ENCODE measurements at places on chromosomes 2 and 18.

GRCh38 chr2:70871398-70872211 is 36.0 kb upstream of the CD207 start:
- DNase-seq = peak; percentile 73

DNA sequence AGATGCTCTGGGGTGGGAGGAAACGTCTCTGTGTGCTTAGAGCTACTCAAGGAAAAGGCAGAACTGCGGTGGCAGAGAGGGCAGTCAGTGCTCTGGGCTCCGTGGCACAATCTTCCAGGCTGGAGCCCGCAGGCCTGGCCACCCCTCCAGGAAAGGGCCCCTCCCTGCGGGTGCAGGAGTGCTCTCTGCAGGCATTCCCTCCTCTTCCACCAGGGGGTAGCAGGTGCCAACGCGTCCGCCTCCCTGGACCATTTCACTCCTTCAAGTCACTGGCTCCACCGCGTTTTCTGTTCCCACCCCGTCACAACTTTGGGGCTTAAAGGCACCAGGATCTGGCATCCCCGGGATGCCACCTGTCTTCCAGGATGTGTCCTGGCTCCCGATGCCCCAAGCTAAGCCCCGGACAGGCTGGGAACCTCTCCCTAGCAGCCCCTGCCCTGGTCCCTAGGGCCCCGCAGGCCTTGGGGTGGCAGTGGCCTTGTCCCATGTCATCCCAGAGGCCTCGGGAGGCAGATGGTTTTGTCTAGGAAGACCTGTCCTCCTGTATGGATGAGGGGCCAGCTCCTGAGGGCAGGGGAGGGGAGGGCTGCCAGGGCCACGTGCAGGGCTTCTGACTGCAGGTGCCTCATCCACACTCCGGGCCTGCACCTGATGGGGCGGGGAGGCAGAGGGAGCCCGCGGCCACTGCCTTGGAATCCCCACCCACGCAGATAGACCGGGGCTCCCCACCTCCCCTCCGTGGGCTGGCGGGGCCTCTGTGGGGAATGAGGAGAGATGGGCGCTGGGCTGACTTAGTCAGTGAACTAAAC is 26.4 kb downstream of the KCNIP3 start:
- no peak for DNase-seq

DNA sequence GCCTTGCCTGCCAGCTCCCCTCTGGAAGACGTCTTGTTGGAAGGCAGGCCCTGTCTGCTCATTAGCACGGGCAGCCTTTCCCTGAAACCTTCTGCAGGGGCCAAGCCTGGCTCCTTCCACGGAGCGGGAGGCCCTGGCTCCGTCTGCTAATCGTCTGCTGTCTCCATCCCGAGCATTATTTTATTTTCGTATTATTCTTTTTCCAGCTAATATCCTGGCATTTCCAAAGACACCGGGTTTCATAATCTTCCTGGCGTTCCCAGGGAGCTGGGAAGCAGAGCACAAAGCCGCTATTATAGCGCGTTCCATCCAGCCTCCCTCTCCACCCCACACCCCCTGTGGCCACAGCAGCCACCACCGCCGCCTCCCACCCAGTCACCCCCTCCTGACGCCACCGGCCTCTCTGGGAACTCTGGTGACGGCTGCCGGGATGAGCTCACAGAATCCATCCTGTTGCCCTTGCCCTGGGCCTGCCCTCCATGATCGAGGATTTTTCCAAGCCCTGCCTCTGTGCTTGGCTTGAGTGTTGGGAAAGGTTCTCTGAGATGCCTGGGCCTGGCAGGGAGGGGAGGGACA is 125.5 kb downstream of the DYSF start:
- DNase-seq = no peak

DNA sequence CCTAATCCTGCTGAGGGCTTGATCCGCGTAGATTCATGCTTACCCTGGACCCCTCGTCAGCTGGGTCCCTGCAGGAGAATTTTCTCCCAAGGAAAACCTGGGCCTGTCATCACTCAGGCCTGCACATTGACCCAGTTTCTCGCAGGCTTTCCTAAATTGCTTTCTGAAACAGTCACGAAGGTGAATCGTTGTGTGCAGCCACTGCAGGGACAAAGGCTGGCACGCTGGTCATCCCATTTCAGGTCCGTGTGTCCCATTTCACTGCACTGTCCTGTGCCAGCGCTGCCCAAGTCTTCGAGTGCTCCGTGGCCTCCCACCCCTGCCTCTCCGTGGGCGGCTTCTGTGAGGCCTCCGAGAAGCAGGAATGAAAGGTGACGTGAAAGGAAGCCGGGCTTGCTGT is 62.8 kb upstream of the YWHAQ start:
- no peak for DNase-seq

- DNase-seq = no peak
These were observed 7.8 kb upstream of the KIF5C start for GRCh38 chr2:148867079-148867769.

GRCh38 chr2:10932345-10933151 is 20.8 kb downstream of the KCNF1 start:
- DNase-seq = no peak

DNA sequence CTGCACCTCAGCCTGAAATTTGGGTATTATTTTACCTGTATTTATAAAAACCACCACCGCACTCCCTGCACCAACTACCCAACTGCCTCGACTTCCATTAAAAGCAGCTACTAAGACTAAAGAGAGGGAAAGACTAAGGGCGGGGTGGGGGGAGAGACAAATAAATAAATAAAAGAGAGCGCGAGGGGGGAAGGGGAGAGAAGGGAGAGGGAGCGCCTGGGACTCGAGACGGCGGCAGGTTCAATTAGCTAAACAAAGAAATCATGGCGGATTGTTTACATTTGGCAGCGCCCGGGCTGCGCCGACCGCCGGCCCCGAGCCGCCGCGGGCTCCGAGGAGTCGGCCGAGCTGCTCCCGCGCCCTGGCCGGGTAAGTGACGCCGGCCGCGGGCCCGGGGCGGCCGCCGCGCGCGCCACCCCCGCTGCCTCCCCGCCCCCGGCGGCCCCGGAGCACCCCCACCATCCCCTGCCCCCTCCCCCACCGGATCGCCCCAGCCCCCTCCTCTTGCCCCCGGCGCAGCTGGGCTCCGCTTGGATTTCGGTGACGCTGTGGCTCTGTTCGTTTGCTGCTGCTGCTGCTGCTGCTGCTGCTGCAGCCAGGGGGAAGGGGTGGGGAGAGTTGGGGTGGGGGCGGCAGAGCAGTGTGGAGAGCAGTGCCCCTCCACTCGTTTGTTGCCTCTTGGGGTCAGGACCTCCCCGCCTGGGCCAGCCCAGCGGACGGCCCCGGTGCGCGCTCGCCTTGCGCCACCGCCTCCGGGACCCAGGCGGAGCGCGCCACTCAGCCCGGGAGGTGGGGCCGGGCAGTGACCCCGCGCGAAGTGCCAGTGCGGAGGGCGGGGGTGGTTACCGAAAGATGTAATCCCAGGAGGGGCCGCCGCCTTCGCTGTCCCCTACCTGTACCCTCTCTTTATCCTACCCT is 187.2 kb upstream of the FANCL start:
- no peak for DNase-seq

- DNase-seq = no peak
These were observed 124.8 kb downstream of the PTH2R start for GRCh38 chr2:208531361-208531760.

DNA sequence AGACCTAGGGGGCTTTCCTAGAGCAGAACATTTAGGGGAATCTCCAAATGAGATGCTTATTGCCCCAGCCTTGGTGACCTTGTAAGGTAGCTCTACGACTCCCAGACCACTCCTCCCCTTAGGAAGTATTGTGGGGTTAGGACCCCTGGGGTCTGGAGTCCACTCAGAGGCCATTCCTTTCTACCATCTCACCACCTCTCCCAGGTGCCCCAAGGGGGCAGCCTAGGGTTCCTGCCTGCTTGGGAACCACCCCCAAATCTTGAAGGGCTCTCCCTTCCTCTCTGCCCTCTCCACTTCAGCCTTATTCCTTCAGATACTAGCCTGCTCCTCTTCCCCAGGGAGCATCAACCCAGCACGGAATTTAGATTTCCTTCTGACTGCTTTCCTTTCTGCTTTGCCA is 17.5 kb upstream of the EXOC6B start:
- DNase-seq = no peak

GRCh38 chr2:196275646-196276352 is 104.4 kb upstream of the STK17B start:
- DNase-seq = no peak

- DNase-seq = no peak
These were observed 52.1 kb upstream of the CNGA3 start for GRCh38 chr2:98293931-98294687.

GRCh38 chr2:160062292-160063005 is at the start of gene PLA2R1:
Gene PLA2R1, minus strand, starts transcription at chr2:160062615. Its CDS starts 212 bp downstream, at chr2:160062403.
- DNase-seq = no peak

GRCh38 chr18:44171301-44171700 is 509.4 kb upstream of the SETBP1 start:
- DNase-seq = no peak

- DNase-seq = no peak
These were observed 36.2 kb upstream of the YES1 start for GRCh38 chr18:848062-848861.

- no peak for DNase-seq
These were observed 62.3 kb upstream of the KLHL29 start for GRCh38 chr2:23322567-23323197.

Data from T-helper 1 cell (primary cell).